Inflammatory macrophage treated with lipopolysaccharide for 1 hour (primary cell): ENCODE measurements at places on chromosomes 13 and 19.
A peak's percentile ranks its signal among the peaks of the same experiment; 100 is the strongest.

DNA sequence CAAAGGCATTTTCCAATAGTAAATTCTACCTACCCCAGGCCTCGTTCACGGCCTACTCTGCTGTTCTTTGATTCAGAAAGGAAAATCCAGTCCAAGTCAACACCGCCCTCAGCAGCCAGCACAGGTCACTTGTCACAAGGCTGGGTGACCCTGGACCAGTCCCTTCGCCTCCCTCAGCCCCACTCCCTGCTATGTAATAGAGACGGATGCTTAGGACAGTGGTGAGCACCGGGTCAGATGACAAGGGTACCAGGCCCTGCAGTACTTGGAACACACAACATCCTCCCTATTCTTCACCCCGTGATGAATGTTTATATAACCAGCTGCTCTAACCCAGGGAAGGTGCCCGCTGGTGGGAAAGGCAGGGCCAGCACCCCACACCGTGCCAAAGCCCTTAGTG, 14.3 kb downstream of the LATS2 start:
- DNase-seq: no peak

- peak; percentile 89 for DNase-seq
These were observed 2.4 kb upstream of the FPR1 start for GRCh38 chr19:51754109-51754508.

GRCh38 chr19:4691373-4691772, 21.2 kb upstream of the MYDGF start:
- DNase-seq: peak; percentile 98

GRCh38 chr13:27788271-27788670, 4.0 kb upstream of the GSX1 start:
- no peak for DNase-seq

DNA sequence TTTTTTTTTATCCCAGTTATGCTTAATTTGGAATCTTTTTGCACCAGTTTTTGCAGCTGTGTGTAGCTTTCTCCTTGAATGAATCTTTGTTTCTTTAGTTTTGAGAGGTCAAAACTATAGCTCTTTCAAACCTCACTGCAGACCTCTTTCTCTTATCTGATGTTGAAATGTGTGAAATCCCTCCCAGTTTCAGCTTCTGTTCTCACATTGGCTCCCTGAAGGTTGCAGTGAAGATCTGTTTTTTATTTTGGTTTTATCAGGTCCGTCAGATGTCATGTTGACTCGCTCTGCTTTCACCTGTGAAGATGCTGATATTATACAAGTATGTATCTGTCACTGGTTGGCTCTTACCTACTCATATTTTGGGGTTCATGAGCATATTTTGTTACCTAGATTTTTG, 372.0 kb downstream of the RFC3 start:
- DNase-seq: no peak

GRCh38 chr19:10430505-10431253, 10.3 kb downstream of the PDE4A start:
- peak; percentile 56 for DNase-seq

DNA sequence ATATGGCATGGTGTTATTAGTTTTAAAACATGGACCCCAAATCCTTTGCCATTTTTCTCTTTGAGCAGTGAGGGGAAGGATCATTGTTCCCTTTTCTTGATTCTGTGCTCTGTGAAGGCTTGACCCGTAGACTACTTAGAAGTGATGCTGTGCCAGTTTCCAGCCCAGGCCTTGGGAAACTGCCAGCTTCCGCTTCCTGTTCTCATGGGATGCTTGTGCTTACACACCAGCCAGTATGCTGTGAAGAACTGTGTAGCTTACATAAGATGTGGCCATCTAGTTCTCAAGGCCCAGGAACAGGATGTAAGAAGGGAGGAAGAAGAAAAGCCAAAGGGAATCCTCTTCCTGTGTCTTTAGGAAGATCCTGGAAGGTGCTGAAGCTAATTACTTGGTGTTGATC, 180.9 kb downstream of the PCCA start:
- peak; percentile 10 for DNase-seq

DNA sequence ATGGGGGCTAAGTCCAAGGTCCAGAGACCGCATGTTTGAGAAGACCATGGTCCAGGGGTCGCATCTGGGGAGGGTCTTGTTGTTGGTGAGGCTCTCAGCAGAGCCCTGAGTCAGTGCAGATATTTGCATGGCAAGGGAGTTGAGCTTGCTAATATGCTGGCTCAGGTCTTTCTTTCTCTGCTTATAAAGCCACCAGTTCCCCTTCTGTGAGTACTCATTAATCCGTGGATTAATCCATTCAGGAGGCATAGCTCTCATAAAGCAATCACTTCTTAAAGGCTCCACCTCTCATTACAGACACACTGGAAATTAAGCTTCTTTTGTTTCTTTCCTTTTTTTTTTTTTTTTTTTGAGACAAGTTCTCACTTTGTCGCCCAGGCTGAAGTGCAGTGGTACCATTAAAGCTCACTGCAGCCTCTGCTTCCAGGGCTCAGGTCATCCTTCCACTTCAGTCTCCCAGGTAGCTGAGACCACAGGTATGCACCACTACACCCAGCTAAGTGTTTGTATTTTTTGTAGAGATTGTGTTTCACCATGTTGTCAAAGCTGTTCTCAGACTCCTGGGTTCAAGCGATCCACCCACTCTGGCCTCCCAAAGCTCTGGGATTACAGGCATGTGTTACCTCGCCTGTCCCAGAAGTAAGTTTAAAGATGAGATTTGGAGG, 216.4 kb downstream of the SLITRK5 start:
- DNase-seq: no peak

- no peak for DNase-seq
These were observed 161.0 kb downstream of the SLITRK6 start for GRCh38 chr13:85638265-85638664.

GRCh38 chr19:46014941-46015686, 7.7 kb downstream of the PGLYRP1 start:
- DNase-seq: peak; percentile 50

DNA sequence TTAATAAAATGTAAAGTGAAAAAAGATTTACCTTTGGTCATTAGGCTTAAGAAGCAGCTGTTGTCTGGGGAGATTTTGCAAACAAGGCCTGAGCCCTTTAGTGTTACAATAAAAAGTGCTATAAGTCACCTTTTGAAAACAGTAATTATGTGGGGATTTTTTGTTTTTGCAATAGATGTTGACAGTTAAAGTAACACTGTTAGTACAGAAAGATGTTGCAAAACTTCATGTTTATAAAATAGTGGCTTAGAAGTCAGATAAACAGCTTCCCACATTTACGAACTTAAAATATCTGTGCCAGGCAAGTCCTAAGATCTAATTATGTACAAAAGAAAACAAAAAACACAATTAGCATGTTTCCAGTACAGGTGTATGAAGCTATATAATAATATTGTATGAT, 138.0 kb upstream of the IRS2 start:
- no peak for DNase-seq

DNA sequence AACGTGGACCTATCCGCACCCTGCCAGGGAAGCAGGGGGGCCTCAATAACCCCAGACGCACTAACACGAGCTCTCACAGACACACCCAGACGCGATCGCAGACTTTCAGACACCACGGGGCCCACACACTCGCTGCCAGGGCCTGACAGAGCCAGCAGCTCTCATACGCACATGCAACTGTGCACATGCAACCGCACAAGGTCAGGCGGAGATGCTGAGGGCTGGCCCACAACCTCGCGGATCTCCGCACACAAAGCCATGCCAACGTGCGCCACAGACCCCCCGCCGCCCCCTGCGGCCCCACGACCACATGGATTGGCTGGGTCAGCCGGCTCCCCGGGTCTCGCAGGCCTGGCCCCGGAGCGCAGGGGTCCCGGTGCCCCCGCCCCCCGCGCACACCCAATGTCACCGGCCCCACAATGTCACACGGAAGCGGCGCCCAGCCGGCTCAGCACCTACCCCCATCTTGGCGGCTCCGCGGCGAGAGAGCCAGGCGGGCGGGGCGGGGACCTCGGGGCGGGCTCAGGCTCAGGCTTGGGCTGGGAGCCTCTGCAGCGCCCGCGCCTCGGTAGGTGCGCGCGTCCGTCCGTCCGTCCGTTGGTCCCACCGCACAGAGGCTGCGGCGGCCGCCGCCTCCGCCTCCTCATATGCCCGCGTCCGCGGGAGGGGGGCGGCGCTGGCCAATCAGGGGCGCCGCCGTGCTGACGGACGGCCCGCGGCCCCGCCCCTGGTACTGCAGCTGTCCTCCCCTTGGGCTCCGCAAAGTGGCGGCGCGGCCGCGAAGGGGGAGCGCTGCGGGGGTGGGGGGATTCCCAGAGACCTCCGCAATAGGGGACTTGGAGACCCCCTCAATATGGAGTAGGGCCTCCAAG, at the start of gene ATP1A3:
Gene ATP1A3 (minus strand): TSS at position 619 of the 872 bp plus-strand sequence. CDS start 154 bp downstream, at position 465.
- DNase-seq: no peak

- DNase-seq: no peak
These were observed 1075.8 kb downstream of the PCDH9 start for GRCh38 chr13:66154354-66154753.

DNA sequence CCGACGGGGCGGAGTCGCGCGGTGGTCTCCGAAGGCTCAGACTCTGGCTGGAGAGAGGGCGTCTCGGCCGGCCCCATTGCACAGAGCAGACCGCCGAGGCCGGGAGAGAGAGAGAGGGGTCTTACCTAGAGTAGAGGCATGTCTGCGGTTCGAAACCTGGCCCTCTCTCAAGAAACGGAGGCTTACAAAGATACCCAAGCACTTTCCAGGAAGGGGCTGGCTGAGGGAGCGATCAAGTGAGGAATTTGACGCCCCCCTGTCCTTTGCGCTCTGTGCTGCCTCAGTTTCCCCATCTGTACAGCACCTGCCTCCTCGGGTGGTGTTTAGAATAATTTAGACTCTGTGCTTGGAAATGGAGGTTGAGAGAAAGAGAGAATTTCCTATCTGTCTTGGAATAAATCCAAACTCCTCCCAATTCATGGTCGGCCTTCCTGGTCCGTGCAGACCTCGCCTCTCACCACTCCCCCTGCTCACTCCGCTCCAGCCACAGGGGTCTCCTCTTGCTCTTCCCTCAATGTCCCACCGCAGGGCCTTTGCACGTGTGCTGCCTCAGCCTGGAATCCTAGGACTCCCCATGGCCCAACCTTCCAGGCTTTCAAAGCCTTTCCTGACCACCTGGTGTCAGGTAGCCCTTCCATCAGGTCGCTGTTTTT, 658 bp upstream of the ISOC2 start:
- no peak for DNase-seq

DNA sequence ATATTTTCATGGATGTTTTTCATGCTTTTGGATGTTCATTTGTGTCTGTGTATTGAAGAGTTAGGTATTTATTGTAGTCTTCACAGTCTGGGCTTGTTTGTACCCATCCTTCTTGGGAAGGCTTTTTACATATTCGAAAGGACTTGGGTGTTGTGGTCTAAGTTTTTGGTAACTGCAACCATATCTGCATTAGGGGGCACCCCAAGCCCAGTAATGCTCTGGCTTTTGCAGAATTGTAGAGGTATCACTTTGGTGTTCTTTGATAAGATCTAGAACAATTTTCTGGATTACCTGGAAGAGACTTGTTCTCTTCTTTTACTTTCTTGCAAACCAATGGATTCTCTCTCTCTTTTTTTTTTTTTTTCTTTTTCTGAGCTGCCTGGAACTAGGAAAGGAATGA, 581.3 kb downstream of the DACH1 start:
- no peak for DNase-seq

GRCh38 chr13:96984051-96984508, 10.2 kb downstream of the OXGR1 start:
- DNase-seq: no peak

DNA sequence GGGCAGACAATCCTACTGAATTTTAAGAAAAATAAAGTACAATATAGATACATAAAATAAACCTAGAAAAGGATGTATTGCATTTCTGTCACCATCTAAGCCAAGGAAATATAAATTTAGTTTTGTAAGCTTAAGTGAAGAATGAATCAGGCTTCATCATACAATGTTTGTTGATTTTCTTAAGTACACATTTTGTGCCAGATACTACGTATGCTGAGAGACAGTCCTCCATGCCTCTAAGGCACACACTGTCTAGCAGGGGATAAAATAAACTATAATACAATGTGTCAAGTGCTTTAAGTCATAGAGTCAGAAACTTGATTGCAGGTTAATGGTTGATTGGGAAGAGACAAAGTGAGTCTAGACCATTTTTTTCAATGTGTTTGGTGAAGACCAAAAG, 465.7 kb downstream of the TBC1D4 start:
- no peak for DNase-seq

DNA sequence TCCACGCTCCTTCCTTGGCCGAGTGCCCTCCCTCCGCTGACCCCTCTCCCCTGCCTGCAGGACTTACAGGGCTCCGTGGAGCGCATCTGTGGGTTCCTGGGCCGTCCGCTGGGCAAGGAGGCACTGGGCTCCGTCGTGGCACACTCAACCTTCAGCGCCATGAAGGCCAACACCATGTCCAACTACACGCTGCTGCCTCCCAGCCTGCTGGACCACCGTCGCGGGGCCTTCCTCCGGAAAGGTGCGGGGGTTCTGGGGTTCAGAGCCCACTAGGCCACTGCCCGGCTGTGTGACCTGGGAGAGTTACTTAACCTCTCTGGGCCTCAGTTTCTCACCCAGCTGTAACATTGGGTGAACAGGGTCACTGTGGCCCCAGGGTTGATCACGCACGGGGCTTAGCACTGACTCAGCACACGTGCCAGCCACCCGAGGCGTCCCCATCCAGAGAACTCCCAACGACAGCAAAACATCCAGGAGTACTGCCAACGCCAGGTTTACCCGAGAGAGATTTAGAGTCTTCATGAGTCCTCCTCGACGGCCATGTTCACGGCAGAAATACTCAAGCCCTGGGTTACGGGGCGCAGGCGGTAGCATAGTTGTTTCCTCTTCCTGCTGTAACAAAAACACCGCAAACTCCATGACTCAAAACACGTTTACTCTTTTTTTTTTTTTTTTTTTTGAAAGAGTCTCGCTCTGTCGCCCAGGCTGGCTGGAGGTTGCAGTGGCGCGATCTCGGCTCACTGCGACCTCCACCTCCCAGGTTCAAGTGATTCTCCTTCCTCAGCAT, 9.7 kb upstream of the SPACA4 start:
- DNase-seq: no peak

GRCh38 chr19:54391589-54392061, 23.6 kb upstream of the TTYH1 start:
- DNase-seq: no peak

DNA sequence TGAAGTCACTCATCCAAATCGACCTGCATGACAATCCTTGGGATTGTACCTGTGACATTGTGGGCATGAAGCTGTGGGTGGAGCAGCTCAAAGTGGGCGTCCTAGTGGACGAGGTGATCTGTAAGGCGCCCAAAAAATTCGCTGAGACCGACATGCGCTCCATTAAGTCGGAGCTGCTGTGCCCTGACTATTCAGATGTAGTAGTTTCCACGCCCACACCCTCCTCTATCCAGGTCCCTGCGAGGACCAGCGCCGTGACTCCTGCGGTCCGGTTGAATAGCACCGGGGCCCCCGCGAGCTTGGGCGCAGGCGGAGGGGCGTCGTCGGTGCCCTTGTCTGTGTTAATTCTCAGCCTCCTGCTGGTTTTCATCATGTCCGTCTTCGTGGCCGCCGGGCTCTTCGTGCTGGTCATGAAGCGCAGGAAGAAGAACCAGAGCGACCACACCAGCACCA, 5.9 kb downstream of the SLITRK5 start:
- DNase-seq: no peak

DNA sequence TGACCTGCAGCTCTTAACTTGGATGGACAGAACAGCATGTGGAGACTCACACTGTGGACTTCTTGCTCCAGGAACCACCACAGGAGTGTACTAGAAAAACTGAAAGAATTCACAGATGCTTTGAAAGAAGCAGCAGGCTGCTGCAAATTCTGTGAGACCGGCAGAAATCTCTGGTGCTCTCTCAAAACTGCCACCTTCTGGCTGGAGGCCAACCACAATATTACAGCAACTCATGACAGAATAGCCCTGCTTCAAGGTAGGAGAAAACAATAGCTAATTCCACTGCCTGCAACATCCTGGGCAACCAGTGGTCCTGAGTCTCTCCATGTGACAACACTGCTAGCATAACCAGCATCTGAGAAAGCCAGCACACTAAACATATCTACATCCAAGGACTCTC, 26.9 kb downstream of the CDK8 start:
- DNase-seq: no peak
